ENCODE measurements at places on chromosomes 2 and 18. TPM values are rescaled to one million over a fixed set of nuclear protein-coding genes. Genes with fewer than 3 reads are reported as not detected.

GRCh38 chr2:9762164-9762563, 81.1 kb upstream of the TAF1B start:
- H3K4me3 ChIP-seq, result no peak overlapping the region
- DNase-seq, result no peak
- H3K36me3 ChIP-seq, result no peaks in the 10 kb centered on the region
- no peaks in the 10 kb centered on the region for H3K27me3 ChIP-seq
- H3K4me1 ChIP-seq, result peaks cover 40% of the 10 kb centered on the region

The CHRNG gene
- not detected for total RNA-seq

DNA sequence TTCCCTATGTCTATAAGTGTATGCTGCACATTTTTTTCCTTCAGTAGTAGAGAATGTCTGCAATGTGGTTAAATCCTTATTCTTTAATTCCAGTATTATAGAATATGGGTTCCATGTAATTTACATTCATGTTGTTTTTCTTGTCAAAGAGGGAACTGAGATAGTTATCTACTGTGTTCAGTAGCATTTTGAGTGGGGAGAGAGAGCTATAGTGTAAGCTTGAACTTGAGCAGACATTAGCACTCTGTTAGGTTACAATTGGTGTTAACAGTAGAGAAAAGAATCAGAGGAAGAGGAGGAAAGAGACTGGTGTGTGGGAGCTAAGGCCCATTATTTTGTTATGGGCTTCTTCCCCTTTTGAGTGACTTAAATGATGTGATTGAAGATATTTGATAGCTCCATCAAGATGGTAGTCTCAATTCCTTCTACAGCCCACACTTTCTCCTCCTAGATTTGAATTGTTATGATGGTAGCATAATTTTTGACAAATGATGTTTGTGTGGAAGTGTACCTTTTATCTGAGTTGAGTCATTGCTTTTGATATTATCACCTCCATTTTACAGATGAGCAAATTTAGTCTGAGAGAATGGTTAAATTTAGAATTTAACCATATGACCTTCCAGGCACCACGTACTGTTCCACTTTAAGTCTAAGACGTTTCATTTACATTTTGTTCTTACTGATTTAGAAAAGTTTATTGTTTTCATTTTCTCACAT, 71.3 kb downstream of the FMNL2 start:
- peaks cover 6% of the 10 kb centered on the region for H3K4me1 ChIP-seq
- no peak for DNase-seq
- no peak overlapping the region for H3K27ac ChIP-seq

- no peaks in the 10 kb centered on the region for H3K36me3 ChIP-seq
- H3K4me3 ChIP-seq, result no peak overlapping the region
- H3K27me3 ChIP-seq, result no peaks in the 10 kb centered on the region
- no peak overlapping the region for H3K27ac ChIP-seq
- peaks cover 4% of the 10 kb centered on the region for H3K4me1 ChIP-seq
Observed at GRCh38 chr2:20008703-20009102, 3.8 kb downstream of the MATN3 start.

DNA sequence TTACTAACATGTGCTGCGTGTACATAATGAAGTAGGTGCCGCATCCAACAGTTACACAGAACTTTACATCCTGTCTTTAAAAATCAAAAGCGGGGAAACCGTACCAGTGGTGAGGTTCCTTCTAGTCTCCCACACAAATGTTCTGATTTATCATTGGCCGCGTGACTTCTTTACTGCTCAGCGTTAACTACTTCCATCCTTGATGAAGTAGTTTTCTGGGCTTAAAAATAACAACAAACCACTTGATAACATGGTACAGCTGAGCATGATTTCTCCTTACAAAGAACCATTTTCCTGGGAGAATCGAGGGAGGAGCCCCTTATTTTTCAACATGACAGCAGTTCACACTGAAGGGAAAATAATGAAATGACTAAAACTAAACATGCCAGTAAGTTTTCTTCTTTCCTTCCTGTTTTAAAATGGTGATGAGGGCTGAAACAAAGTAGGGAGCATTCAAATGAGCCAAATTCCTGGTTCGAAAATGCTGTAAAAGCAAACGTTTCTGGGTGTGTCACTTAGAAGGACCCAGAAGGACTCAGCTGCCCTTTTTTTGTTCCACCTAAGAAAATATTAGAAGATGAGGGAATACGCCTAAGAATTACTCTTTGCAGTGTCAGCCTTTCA, 9.9 kb downstream of the EMILIN2 start:
- no peak overlapping the region for H3K4me3 ChIP-seq
- no peak for DNase-seq
- no peaks in the 10 kb centered on the region for H3K27me3 ChIP-seq

GRCh38 chr2:199258291-199258690, 199.4 kb downstream of the SATB2 start:
- no peaks in the 10 kb centered on the region for H3K27me3 ChIP-seq
- no peaks in the 10 kb centered on the region for H3K4me1 ChIP-seq
- no peaks in the 10 kb centered on the region for H3K36me3 ChIP-seq
- H3K27ac ChIP-seq, result no peak overlapping the region

- H3K4me3 ChIP-seq, result peak overlapping the region; percentile 65
- peaks cover 21% of the 10 kb centered on the region for H3K4me1 ChIP-seq
- no peaks in the 10 kb centered on the region for H3K27me3 ChIP-seq
- no peaks in the 10 kb centered on the region for H3K36me3 ChIP-seq
- no peak for DNase-seq
- peak overlapping the region; percentile 92 for H3K27ac ChIP-seq
Observed at GRCh38 chr18:23585007-23585871, 1.1 kb downstream of the NPC1 start.

- H3K27me3 ChIP-seq, result no peaks in the 10 kb centered on the region
- no peaks in the 10 kb centered on the region for H3K4me1 ChIP-seq
- DNase-seq, result peak; percentile 93
- H3K27ac ChIP-seq, result peak within 1 kb of the TSS; percentile 88
Observed at GRCh38 chr18:21704603-21705364, at the start of gene ABHD3. ABHD3 (minus strand) TSS chr18:21704774; CDS start chr18:21704665, 109 bp downstream.

DNA sequence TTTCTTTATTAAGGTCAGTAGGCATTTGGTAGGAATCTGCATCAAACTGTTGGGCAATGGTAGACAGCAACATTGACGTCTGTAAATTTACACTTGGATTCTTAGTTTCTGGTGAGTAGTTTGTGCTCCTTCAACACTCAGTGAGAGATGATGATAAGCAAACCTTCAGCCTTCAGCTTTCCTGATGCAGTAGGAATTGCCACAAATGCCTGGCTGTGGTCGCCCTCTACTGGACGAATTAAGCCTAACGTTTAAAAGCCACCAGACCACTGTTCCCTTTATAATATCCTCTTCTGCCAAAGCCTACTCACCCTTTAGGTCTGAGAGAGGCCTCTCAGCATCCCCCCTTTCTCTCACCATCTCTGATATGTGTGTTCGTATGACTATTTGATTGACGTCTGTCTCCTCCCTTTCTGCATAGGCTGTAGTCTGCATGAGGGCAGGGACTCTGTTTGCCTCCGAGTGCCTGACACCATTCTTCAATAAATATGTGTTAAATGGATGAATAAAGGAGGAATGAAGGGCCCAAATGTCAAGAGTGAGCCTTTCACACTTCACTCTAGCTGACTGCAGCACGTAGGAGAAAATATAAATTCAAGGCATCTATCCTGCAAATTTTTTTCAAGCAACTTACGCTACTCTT, 47.0 kb upstream of the PLEKHM3 start:
- DNase-seq, result peak; percentile 83
- H3K36me3 ChIP-seq, result no peaks in the 10 kb centered on the region
- H3K27me3 ChIP-seq, result no peaks in the 10 kb centered on the region
- H3K4me3 ChIP-seq, result no peak overlapping the region
- H3K27ac ChIP-seq, result no peak overlapping the region

The MYO7B gene
- total RNA-seq, result 5.6 TPM

The CIB4 gene
- 8.7 TPM for total RNA-seq

GRCh38 chr2:25763575-25763974, 90.2 kb upstream of the DTNB start:
- H3K4me1 ChIP-seq, result peaks cover 5% of the 10 kb centered on the region
- H3K4me3 ChIP-seq, result no peak overlapping the region
- H3K36me3 ChIP-seq, result no peaks in the 10 kb centered on the region
- H3K27me3 ChIP-seq, result no peaks in the 10 kb centered on the region

The SERPINB7 gene
- total RNA-seq, result not detected

The SETBP1 gene
- total RNA-seq, result 33.1 TPM

GRCh38 chr2:200406379-200406778, 99.9 kb downstream of the SPATS2L start:
- H3K27ac ChIP-seq, result no peak overlapping the region
- no peak for DNase-seq
- H3K4me3 ChIP-seq, result no peak overlapping the region
- H3K27me3 ChIP-seq, result no peaks in the 10 kb centered on the region

DNA sequence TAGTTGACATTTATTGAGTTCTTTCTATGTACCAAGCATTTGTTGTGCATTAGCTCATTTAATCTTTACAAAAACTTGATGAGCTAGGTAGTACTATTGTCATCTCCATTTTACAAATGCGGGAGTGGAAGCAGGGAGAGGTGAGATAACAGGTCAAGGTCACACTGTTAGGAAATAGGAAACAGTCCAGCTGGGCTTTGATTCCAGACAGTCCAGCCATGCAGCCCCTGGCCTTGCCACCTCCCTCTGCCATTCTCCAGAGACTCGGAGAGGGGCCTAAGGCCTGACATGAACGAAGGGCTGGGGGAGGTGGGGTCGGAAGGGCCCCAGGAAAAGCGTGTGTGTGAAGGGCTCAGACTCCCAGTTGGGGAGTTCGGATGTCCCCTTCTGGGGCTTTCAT, 55.6 kb downstream of the ODC1 start:
- no peaks in the 10 kb centered on the region for H3K27me3 ChIP-seq
- H3K4me3 ChIP-seq, result no peak overlapping the region
- peaks cover 6% of the 10 kb centered on the region for H3K4me1 ChIP-seq
- H3K36me3 ChIP-seq, result no peaks in the 10 kb centered on the region

The PLB1 gene
- total RNA-seq, result 10.4 TPM

The SKOR2 gene
- 0.43 TPM for total RNA-seq

DNA sequence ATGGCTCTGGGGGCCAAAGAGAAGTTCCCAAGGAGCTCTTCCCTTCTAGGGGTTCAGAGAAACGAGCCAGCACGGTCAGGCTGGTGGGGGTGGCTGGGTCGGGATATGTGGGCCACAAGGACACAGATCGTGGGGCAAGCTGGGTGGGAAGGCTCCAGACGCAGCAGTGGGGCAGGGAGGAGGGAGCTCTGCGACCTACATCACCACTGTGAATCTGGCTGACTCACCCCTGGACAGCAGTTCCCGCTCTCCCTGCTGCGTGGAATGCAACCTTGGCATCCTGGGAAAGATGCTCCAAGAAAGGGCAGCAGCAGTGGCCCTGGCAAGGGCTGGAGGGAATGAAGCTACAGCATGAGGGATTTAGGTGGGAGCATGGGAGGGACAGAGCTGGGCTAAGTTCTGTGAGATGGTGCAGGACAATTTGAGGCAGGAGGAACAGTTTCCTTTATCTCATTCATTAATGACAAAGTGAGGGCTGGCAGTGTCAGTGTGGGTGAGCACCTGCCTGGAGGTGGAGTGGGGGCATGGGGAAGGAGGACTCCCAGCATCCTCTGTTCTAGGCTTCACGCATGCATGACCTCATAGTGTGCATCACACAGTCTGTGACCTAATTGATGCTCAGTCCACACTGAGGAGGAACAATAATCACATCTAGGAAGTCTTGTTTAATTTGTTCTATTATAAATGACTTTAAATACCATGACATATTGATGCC, 25.0 kb downstream of the CELF4 start:
- H3K36me3 ChIP-seq, result no peaks in the 10 kb centered on the region
- no peak for DNase-seq
- H3K4me3 ChIP-seq, result no peak overlapping the region
- no peaks in the 10 kb centered on the region for H3K4me1 ChIP-seq
- no peaks in the 10 kb centered on the region for H3K27me3 ChIP-seq

The AGXT gene
- total RNA-seq, result 0.24 TPM

DNA sequence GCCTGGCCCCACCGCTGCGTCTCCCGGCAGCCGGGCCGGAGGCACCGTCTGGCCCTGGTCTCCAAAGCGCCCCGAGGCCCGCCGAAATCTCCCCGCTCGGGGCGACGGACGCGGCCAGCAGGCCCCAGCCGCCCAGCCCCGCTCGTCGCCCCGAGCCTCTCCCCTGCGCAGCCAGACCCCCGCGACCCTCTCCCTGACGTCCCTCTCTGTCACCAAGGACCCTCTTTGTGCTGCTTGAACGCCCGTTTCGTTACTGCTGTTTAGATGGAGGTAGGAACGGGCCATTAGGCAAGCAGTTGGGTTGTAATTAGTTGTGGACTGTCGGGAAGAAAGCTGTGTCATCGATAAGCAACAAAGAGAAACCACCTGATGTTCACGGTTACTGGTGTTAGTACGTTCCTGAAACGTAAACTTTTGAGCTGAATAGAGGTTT, 686 bp downstream of the UBXN4 start:
- peak; percentile 52 for DNase-seq
- no peaks in the 10 kb centered on the region for H3K36me3 ChIP-seq
- H3K4me1 ChIP-seq, result peaks cover 10% of the 10 kb centered on the region

- H3K27me3 ChIP-seq, result no peaks in the 10 kb centered on the region
- H3K36me3 ChIP-seq, result no peaks in the 10 kb centered on the region
- no peak overlapping the region for H3K4me3 ChIP-seq
- H3K27ac ChIP-seq, result no peak overlapping the region
- H3K4me1 ChIP-seq, result no peaks in the 10 kb centered on the region
- DNase-seq, result no peak
Observed at GRCh38 chr2:234945339-234945873, 6.4 kb upstream of the SH3BP4 start.

GRCh38 chr2:68737711-68738110, 3.1 kb downstream of the ARHGAP25 start:
- no peak for DNase-seq
- no peak overlapping the region for H3K27ac ChIP-seq
- H3K4me3 ChIP-seq, result no peak overlapping the region
- H3K4me1 ChIP-seq, result no peaks in the 10 kb centered on the region
- H3K36me3 ChIP-seq, result no peaks in the 10 kb centered on the region

GRCh38 chr2:226716126-226716525, 83.5 kb downstream of the IRS1 start:
- H3K36me3 ChIP-seq, result no peaks in the 10 kb centered on the region
- DNase-seq, result no peak
- no peak overlapping the region for H3K4me3 ChIP-seq
- H3K4me1 ChIP-seq, result no peaks in the 10 kb centered on the region
- H3K27me3 ChIP-seq, result no peaks in the 10 kb centered on the region
- no peak overlapping the region for H3K27ac ChIP-seq

- H3K4me3 ChIP-seq, result no peak overlapping the region
- no peaks in the 10 kb centered on the region for H3K4me1 ChIP-seq
- H3K27me3 ChIP-seq, result no peaks in the 10 kb centered on the region
- DNase-seq, result no peak
- H3K27ac ChIP-seq, result no peak overlapping the region
Observed at GRCh38 chr2:79782576-79783452, 270.0 kb downstream of the CTNNA2 start.

- no peaks in the 10 kb centered on the region for H3K36me3 ChIP-seq
- no peak for DNase-seq
- H3K27me3 ChIP-seq, result no peaks in the 10 kb centered on the region
- H3K4me1 ChIP-seq, result no peaks in the 10 kb centered on the region
- no peak overlapping the region for H3K27ac ChIP-seq
Observed at GRCh38 chr2:221612161-221612560, 40.1 kb upstream of the EPHA4 start.

DNA sequence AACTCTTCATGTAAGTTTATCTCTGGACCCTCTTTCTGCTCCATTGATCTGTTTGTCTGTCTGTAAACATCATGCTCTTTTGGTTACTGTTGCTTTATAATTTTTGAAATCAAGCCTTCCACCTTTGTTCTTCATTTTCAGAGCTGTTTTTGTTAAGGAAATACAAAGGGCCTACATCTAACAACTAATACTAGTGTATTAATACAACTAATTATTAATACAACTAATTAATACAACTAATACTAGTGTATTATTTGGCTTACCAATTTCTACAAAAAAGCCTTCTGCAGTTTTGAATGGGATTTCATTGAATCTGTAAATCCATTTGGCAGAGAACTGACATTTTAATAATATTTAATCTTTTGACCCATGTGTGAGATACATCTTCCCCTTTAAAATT, 66.7 kb downstream of the ATP9B start:
- no peaks in the 10 kb centered on the region for H3K36me3 ChIP-seq
- H3K27ac ChIP-seq, result no peak overlapping the region
- no peaks in the 10 kb centered on the region for H3K4me1 ChIP-seq
- H3K27me3 ChIP-seq, result no peaks in the 10 kb centered on the region

Measured in testis (tissue), 5 donors.